ENCODE measurements at places on chromosomes 5 and 9.

DNA sequence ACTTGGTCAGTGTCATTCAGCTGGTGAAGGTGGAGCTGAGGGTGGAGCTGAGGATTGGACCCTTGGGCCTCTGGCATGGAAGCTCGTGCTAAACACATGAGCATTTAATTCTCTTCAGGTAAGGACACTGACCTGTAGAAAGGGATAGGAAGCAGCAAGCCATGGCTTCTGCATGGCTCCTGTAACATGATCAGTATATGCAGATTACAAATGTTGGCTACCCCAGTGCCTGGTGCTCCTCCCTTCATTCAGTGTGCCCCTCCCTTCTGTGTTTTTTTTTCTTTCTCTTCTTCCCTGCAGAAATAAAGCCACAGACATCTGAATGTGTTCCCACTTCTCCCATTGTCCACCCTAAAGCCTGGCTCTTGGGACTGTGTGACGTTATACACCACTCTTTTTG is 52.9 kb downstream of the ARHGAP26 start:
- no peak for DNase-seq

DNA sequence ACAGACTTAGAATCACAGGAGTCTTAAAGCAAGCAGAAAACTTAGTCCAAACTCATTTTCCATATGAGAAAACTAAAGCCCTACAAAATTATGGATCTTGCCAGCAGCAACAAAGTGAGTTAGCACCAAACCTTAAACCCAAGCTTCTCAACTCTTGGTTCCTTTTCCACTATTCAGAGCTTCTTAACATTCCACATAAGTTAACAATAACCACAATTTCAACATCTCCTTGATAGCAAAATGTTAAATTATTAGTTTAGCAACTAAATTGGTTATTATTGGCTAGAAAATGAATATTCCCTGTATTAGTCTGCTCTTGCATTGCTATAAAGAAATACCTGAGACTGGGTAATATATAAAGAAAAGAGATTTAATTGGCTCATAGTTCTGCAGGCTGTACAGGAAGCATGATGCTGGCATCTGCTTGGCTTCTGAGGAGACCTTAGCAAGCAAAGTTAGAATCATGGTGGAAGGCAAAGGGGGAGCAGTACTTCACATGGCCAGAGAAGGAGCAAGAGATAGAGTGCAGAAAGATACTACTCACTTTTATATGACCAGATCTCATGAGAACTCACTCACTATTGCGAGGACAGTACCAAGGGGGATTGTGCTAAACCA is 26.2 kb upstream of the ARSB start:
- peak; percentile 90 for DNase-seq

- DNase-seq: no peak
Measured at GRCh38 chr5:124179819-124180218, 566.6 kb downstream of the ZNF608 start.

DNA sequence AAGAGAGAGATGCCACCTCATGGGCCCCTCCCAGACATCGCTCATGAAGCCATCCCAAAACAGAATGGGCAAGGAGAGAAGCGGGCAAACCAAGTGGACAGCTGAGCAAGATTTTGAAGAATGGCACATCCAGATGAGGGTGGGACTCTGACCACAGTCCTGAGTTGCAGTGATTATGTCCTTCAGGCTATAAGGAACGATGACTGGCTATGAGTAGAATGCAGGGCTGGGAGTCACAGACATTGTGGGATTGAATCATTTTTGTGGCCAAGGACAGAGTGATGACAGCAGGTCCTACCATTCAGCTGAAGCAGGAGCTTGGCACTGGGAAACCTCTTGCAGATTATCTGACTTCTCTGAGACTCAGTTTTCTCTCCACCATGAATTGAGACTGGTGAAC is 245.7 kb upstream of the SLC30A5 start:
- no peak for DNase-seq

DNA sequence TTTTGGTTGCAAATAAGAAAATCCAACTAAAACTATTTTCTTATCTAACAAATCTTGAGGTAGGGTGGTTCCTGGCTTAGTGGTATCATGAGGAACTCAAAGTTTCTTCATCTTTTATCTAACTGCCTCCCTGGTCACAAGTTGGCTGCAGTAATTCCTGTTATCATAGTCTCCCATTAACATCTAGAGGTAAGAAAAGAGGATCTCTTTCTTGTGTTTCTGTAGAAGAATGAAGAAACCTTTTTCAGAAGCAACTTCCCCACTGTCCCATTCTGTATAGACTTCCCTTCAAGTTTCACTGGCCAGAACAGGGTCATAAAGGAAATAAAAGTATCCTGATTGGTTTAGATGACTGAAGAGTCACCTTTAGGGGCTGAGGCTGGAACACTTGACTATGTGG is 81.8 kb upstream of the ELL2 start:
- DNase-seq: no peak

- DNase-seq: no peak
Measured at GRCh38 chr5:107103522-107103921, 567.2 kb downstream of the EFNA5 start.

DNA sequence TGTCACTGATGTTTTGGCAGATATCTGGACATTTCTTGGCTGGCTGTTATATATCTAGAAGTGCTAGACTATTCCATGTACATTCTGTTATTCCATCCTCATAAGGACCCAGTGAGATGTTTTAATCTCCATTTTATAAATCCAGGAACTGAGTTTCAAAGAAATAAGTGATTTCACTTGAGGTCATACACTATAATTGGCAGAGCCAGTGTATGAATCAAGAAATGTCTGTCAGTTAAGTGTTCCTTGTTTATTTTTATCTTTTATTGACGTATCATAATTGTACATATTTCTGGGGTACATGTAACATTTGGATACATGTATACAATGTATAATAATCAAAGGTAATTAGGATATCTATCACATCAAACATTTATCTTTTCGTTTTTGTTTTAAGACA is 338.3 kb upstream of the KLF4 start:
- no peak for DNase-seq

GRCh38 chr9:111910428-111910827 is 13.8 kb downstream of the UGCG start:
- DNase-seq: no peak

DNA sequence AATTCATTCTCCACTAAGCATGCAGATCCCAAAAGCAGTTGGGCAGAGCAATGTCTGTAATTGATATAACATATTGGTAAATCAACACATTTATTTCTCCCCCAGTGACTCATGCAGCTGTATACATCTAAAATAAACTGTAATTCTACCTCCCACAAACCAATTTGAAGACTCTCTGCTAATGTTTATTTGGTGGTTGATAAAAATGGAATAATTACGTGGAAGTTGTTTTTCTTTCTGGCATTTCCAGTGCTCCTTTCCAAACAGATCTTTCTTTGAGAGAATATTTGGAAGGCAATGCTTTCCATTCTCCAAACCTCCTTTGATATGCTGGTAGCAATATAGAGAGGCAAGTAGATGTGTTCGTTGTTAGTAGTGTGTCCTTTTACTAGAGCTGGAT is 194.7 kb downstream of the CHSY3 start:
- DNase-seq: no peak

GRCh38 chr5:63131626-63132285 is 553.1 kb downstream of the LRRC70 start:
- DNase-seq: peak; percentile 48

DNA sequence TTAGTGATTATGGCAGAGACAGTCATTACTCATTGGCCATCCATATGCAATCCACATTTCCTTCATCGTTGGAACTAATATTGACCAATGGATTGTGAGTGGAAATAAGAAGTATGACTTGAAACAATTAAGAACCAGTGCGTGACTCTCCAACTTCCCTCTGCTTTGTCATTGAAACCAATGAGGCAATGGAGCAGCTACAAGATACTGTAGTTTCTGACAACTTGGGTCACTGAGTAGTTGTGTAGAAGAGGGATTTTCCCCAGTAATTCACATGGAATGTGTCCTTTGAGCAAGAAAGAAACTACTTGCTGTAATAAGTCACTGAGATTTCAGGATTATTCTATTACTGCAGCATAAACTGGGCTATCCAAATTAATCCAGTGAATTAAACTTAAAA is 785.3 kb upstream of the RIOK2 start:
- DNase-seq: peak; percentile 22

DNA sequence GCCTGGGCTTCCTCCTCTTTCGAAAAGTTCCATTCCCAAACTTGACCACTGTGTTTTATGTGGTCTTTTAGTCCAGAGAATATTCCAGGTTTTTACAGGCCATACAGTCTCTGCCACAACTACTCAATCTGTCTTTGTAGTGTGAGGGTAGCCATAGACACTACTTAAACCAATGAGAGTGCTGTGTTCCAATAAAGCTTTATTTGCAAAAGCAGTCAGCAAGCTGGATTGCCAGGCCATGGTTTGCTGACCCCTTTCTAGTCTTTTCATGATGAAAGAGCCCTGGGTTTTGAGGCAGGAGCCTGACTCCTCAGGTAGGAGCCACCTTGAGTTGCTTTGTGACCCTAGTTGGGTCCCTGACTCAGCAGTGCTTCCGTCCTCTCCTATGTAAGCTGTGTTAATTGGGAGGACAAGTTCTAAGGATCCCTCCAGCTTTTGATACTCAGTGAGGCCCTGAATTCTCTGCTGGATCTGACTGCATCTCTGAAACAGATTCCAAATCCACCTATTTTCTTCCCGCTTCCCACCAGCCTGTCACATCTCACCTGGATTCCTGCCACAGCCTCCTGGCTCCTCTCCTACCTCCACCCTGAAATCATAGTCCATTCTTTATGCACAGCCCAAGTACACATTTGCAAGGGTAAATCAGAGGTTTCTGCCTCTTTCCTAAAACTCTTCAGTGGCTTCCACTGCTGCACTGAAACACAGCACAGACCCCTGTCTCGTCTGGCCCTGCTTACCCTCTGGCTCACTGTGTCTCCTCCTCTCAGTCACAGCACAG is 13.5 kb downstream of the GALNT10 start:
- no peak for DNase-seq

- DNase-seq: no peak
Measured at GRCh38 chr9:9631284-9631683, 981.5 kb downstream of the PTPRD start.
